ENCODE measurements at places on chromosomes 11 and 22. TPM values are rescaled to one million over a fixed set of nuclear protein-coding genes. Genes with fewer than 3 reads are reported as not detected.

MRGPRX3 gene
- total RNA-seq: not detected

FOXRED2 gene
- 1.7 TPM for total RNA-seq

RAG2 gene
- total RNA-seq: not detected

MCAM gene
- total RNA-seq: 131 TPM

DNA sequence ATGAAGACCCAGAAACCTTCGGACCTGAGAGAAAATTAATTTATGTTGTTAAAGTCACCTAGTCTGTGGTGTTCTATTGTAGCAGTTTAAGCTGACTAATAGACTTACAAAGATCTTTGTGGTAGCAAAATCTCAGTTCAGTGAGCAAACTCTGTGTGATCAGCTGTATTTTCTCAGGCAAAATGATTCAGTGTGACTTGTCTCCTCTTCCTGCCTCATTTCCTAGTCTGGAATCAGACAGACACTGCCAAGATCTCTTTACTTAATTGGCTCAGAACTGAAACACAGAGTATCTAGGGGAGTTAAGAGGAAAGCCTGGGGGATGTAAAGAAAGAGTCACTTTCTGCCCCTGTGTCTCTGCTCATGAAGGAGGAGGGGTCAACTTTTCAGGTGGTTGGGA, 564.7 kb downstream of the KCNA4 start:
- peaks cover 1% of the 10 kb centered on the region for H3K4me1 ChIP-seq
- no peak overlapping the region for H3K27ac ChIP-seq
- no peaks in the 10 kb centered on the region for H3K36me3 ChIP-seq
- no peaks in the 10 kb centered on the region for H3K27me3 ChIP-seq
- peak; percentile 71 for DNase-seq
- no peak overlapping the region for H3K4me3 ChIP-seq

DNA sequence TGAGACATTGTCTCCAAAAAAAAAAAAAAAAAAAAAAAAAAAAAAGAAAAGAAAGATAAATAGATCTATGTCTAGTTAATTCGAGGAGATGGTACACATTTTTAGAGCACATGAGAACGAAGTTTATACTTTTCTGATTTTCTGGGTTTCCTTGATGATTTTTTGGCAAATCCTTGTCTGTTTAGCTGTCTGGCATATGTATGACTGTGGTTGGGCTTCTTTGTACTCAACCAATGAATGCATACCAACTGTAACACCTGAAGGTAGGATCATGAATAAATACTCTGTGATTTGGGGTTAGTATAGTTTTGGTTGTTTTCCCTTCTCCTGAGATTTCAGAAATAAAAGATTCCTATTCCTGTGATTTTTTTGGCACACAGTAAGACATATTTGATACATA, 63.1 kb downstream of the ARHGEF12 start:
- H3K27ac ChIP-seq: no peak overlapping the region
- H3K27me3 ChIP-seq: no peaks in the 10 kb centered on the region
- DNase-seq: no peak

DNA sequence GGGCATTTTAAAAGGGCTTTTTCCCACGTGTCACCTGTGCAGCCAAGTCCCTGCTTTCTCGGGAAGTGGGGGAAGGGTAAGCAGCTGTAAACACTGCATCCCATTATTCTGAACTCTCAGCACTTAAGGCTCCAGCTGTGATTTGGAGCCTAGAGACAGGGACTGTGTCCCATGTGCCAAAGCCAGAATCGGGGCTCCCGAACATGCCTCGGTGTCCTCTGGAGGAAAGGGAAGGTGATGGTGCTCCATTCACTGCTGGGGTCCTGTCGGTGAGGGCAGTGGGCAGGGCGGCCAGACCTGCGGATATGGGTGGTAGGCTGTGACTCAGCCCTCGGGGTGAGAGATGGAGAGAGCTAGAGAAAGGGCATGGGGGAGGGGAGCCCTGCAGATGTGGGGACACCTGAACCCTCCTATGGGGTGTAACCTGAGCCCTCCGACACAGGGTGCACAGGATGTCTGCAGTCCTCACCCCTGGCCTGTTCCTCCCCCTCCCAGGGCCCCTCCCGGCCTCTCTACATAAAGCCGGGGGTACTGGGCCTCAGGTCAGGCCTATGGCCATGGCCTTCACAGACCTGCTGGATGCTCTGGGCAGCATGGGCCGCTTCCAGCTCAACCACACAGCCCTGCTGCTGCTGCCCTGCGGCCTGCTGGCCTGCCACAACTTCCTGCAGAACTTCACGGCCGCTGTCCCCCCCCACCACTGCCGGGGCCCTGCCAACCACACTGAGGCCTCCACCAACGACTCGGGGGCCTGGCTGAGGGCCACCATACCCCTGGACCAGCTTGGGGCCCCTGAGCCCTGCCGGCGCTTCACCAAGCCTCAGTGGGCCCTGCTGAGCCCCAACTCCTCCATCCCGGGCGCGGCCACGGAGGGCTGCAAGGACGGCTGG, 31.8 kb downstream of the CAPN1 start:
- H3K36me3 ChIP-seq: peaks cover 28% of the 10 kb centered on the region
- H3K4me3 ChIP-seq: no peak overlapping the region
- no peak overlapping the region for H3K27ac ChIP-seq
- H3K27me3 ChIP-seq: no peaks in the 10 kb centered on the region

GRCh38 chr22:27798511-27799014, 3.0 kb downstream of the MN1 start:
- H3K27me3 ChIP-seq: no peaks in the 10 kb centered on the region
- no peak overlapping the region for H3K27ac ChIP-seq
- H3K36me3 ChIP-seq: peaks cover 24% of the 10 kb centered on the region
- H3K4me1 ChIP-seq: peaks cover 11% of the 10 kb centered on the region
- no peak for DNase-seq

DNA sequence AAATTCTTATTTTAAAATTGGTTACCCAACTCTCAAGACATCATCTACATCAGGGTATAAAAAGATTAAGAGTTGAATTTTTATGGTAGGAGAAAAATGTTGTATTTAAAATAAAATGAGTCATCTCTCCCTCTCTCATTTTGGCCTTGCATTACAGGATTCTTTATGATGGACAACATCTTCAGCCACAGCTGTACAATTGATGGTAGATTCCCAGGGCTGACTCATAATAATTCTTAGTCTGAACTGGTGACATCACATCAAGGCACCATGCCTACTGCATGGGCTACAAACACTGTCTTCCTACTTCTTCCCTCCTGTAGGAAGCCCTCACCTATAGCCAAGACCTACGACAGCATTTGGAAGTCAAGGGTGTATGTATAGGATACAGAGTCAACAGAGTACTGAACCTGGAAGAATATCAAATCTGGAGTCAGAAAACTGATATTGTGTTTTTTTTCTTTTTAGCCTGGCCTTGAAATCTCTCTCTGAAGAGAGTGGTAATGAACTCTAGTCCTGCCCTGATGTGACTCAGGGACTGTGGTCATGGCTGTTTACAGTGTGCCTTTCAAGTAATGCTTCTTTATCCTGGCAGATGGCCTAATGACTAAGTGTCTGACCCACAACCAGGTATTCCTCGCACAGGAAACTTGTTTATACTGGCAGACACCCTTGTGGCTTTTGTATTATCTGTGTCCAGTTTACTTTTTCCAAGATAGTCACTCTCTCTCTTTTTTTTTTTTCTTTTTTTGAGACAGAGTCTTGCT, 32.5 kb downstream of the MRGPRX2 start:
- H3K27ac ChIP-seq: no peak overlapping the region
- DNase-seq: peak; percentile 55
- H3K36me3 ChIP-seq: no peaks in the 10 kb centered on the region
- no peaks in the 10 kb centered on the region for H3K27me3 ChIP-seq

- no peak overlapping the region for H3K27ac ChIP-seq
- DNase-seq: no peak
These were observed 52.4 kb upstream of the TYR start for GRCh38 chr11:89125298-89125697.

GRCh38 chr11:43694477-43694876, 13.9 kb downstream of the HSD17B12 start:
- no peak overlapping the region for H3K4me3 ChIP-seq
- no peaks in the 10 kb centered on the region for H3K27me3 ChIP-seq
- 0 out of 2 replicates have a peak, but pooled peaks cover 2% of the 10 kb centered on the region for H3K4me1 ChIP-seq
- H3K27ac ChIP-seq: no peak overlapping the region
- DNase-seq: no peak

DNA sequence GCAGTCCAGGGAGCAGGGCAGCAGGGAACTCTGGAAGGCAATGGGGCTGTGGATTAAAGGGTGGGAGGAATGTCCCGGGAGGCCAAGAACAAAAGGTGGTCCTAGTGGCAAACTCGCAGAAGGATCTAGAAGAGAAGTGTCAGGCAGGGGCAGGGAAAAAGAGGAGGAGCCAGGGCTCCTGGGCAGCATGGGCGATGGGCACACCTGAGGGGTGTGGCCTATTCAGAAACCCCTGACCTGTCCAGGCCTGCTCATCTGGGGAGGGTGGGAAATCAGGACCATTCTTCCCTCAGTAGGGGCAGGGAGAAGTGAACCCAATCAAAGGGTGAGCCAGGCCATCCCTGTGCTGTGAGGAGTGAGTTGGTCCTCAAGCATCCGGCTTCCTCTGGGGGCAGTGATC, 108.6 kb downstream of the TRIM29 start:
- H3K4me1 ChIP-seq: no peaks in the 10 kb centered on the region
- no peak overlapping the region for H3K27ac ChIP-seq
- H3K36me3 ChIP-seq: no peaks in the 10 kb centered on the region
- H3K4me3 ChIP-seq: no peak overlapping the region
- no peak for DNase-seq

DNA sequence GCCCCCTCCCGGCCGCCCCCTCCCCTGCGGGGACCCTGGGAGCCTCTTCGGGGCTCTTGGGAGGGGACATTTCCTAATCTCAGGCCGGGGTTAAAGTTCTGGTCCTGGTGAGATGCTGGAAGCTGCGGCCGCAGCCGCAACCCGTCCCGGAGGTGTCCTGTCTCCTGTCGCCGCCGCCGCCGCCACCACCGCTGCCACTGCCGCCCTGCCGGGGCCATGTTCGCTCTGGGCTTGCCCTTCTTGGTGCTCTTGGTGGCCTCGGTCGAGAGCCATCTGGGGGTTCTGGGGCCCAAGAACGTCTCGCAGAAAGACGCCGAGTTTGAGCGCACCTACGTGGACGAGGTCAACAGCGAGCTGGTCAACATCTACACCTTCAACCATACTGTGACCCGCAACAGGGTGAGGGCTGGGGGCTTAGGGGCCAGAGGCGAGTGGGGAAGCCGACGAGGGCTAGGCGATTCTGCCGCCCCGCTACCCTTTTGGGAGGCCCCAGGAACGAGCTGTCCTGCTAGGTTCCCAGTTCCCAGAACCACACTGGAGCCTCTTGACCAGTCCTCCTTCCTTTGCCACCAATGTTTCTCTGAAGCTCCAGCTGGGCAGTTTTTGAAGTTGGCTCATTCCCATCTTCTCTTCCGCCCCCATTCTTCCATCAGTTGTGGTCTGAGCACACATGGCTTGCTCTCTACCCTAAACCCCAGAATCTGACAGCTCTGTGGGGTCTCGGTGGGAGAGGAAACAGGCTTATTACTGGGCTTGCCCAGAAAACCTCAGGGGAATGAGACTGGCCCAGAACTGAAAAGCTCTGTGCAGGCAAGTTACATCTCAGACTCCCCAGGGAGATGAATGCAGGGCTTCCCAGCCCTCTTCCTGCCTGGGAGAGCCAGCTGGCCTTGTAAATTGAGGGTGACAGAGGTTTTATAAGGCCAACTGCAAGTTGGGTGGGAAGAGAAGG, 781 bp downstream of the SIDT2 start:
- no peak for DNase-seq
- peak overlapping the region; percentile 87 for H3K4me3 ChIP-seq
- H3K4me1 ChIP-seq: peaks cover 13% of the 10 kb centered on the region

DNA sequence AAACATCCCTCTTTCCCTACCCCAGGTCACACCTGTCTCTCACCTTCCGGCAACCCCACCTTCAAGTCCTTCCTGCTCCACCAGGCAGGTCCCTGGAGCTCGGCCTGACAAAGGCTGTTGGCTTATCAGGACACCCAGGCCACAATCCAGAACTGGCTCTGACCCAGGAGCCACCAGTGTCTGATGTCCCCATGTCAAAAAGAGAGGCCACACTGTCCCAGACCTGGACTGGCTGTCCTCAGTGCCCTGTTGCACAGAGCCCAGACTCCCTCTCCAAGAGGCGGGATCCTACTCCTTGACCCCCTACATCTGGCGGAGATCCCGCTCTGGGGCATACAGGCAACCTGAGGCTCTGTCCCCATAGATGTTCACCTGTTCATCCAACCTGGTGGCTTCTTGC, 116.0 kb downstream of the MN1 start:
- DNase-seq: no peak
- no peaks in the 10 kb centered on the region for H3K36me3 ChIP-seq
- H3K27me3 ChIP-seq: peaks cover 12% of the 10 kb centered on the region
- peaks cover 2% of the 10 kb centered on the region for H3K4me1 ChIP-seq
- no peak overlapping the region for H3K27ac ChIP-seq
- H3K4me3 ChIP-seq: no peak overlapping the region

DNA sequence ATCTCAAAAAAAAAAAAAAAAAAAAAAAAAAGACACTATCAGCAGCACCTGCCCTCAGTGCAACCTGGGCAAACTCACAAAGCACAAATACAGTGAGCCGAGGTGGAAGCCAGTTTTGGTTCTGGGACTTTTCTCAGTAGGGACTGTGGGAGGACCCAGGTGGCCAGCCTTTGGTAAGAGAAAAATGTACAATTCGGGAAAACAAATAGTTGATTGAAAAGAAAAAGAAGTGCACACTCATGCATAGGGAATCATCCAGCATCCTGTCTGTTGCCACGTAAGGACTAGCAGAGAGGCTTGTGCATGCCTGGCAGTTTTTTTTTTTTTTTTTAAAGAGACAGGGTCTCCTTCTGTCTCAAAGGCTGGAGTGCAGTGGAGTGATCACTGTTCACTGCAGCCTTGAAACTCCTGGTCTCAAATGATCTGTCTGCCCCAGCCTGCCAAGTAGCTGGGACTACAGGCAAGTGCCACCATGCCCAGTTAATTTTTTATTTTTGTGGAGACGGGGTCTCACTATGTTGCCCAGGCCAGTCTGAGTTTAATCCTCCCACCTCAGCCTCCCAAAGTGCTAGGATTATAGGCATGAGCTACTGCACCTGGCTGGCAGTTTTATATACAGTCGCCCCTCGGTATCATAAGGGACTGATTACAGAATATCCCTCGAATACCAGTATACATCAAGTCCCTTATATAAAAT, 36.7 kb downstream of the TPST2 start:
- DNase-seq: peak; percentile 94
- H3K36me3 ChIP-seq: no peaks in the 10 kb centered on the region
- H3K4me1 ChIP-seq: peaks cover 23% of the 10 kb centered on the region
- no peaks in the 10 kb centered on the region for H3K27me3 ChIP-seq

Measured in IMR-90 (cell line).